ENCODE measurements at places on chromosomes 16 and 17.

DNA sequence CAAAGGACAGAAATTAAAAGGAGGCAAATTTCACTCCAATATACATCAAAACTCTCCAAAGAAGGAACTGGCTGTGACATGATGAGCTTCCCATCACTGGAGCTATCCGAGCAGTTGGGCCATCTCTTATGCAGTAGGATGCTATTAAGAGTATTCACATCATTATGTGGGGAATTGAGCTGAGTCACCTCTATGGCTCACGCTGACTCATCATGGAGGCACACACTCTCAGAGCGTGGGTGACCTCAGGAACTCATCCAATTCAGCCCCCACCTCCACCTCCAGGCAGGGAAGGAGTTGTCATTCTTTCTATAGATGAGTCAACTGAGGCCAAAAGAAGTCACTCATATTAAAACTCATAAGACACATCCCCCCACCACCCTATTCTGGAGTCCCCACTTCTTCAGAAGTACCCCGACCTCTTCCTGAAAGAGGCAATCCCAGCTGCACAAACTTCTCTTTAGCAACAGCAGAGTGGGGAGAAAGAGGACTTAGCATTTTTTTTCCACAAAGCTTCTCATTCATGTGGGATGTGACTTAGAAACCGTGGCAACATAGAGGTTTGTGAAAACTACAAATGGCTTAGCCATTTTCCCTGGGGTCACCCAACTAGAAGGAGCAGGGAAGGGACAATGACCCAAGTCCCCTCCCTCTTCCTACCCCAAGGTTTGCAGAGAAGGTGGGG lies 32.5 kb downstream of the ABCC12 start:
- no peak for DNase-seq

DNA sequence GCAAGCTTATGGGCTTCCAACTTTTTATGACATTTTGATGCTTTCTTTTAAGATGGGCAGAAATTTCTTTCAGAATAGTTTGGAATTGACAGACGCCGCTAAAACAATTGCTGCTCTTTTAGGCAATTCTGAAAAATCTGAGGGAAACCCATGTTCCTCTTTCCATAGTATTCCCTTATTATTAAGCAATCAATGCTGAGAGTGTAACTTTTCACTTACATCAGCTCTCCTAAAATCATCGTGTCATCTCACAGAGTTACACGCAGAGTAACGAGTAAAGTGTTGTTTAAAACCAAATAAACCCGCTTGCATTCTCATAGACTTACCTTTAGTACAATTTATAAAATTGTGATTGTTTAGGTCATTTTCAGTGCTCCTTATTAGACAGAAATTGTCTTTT lies 150.6 kb downstream of the MAF start:
- no peak for DNase-seq

- DNase-seq, result no peak
Observed at GRCh38 chr16:24758373-24758772, 28.9 kb downstream of the TNRC6A start.

DNA sequence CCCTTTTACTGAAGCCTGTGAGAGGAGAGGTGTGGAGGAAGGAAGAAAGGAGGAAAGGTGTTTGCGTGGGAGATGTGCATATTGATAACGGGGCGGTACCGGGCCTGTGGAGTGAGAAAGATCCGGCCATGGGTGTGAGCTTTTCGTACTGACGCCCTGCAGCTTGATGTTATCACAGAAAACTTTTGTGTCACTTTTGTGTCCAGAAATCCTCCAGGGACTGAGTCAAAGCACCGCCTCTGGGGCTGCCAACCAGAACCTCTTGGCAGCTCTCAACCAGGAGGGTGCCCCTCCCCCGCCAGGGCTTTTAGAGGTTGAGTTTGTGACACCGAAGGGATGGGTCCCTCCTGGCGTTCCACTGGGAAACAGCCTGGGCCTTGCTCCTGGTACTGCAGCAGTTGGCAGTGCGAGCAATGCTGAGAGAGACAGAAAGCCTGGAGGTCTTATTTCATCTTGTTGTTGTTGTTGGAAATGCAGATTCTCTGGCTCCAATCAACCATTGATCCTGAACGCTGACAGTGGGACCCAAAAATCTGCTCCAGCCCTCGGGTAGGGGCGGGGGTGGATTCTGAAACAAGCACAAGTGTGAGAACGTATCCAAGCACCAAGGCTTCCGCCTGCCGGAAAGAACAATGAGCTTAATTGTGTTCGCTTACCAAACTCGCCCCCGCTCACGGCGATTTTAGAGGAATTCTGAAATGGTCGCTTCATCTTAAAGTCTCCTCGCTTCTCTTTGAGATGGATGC lies 65.0 kb downstream of the CRISPLD2 start:
- DNase-seq, result no peak

DNA sequence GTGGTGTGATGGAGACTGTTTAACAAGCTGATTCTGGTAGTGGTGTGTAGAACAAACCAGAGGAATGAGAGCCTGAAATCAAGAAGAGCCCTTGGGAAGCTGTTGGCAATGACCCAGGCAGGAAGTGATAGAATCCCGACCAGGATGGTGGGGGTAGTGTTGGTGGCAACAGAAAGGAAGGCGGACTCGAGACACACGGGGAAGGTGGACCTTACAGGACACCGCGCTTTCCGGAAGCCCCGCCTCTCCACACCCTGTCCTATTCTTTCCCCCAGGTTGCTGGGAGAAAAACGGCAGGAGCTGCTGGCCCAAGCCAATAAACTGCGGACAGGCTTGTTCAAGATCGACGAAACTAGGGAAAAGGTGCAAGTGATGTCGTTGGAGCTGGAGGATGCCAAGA lies 30.0 kb upstream of the KDM6B start:
- no peak for DNase-seq

- no peak for DNase-seq
Observed at GRCh38 chr16:54193665-54194333, 92.8 kb downstream of the IRX3 start.

DNA sequence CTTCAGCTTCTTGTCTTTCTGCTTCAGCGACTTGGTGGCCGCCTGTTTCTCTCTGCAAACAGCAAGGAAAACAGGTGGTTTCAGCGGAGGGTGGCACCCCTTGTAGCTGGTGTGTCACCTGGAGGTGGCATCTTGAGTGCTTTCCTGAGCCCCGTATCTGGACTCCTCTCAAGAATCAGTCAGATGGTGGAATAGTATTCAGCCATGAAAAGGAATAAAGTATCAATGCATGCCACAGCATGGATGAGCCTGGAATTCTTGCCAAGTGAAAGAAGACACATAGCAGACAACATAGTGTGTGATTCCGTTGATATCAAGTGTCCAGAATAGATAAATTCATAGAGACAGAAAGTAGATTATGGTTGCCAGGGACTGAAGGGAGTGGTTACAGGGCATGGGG lies 65.2 kb downstream of the NDE1 start:
- no peak for DNase-seq

GRCh38 chr16:68884401-68884800 lies 41.1 kb downstream of the TANGO6 start:
- DNase-seq, result no peak
